ENCODE measurements at places on chromosomes 6 and 20.

DNA sequence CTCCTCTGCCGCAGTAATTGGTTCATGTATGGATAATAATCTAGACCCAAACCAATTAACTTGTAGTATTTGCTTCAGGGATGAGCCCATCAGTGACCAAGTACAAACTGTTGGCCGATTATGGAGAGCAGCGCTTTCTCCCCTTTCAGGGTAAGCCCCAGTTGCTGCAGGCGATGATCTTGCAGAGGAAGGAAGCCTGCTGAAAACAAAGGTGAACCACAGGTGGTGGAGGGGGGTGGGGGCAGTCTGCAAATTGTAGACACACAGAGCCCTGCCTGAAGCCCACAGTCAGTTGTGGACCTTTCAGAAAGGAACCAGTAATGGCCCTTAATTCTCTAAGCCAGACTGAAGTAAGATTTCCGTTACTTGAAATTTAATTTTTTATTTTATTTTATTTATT is 167.9 kb upstream of the JARID2 start:
- no peak for DNase-seq

- DNase-seq, result no peak
These were observed 272.5 kb upstream of the CDYL start for GRCh38 chr6:4503700-4504099.

GRCh38 chr6:170445487-170445886 is 107.6 kb downstream of the PSMB1 start:
- DNase-seq, result no peak

DNA sequence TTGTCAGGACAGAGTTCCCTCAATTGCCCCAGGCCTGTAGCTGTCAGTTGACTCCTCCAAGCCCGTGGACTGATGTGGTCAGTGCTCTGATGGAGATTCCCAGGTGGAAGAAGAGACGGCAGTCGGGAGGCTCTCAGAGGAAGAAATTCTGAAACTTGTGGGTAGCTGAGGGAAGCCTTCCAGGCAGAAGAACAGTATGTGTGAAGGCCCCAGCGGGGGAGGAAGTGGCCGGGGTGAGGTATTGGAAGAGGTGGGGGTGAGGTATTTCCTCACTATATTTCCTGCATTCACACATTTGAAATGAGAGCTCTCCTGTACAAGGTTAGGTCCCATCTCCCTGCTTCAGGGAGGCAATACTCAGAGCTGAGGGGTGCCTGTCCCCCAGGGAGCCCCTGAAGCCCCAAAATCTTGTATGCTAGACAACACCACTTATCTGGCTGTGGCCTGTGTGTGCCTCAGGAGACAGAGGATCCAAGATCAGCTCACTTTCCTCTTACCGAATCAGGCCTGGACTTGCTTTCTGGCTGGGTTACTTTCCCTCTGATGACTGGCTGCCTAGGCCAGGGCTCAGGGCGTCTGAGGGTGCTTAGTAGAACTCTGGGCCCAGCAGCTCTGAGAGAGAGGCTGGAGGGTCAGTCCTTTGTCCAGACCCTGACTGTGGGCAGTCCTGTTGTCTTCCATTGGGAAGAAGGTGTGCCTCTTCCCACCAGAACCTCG is 49.3 kb upstream of the MYL9 start:
- no peak for DNase-seq

DNA sequence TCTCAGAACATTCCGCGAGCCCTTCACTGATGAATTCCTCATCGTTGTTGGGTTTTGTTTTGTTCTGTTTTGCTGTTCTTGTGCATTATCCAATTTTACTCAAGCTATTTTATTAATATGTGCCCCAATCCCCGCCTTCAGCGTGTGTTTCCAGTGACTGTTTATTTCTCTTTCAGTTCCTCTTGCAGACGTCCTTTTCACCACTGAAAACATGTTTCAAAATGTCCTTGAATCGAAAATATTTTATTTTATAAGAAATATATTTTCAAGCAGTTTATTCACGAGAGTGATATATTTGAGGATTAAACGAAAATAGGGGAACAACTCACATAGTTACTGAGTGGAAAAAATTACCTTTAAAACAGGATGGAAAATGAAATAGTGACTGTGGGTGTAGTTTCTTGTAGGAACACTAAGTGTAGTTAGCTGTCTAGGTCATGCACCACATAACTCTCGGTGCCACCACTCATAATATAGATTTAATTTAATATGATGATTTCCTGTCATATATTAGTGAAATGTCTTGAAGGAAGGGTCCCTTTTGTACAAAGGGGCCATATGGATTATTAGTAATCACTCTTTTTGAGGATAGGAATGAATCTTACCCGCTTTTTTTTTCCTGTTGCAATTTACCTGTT is 45.3 kb upstream of the HDDC2 start:
- no peak for DNase-seq

- peak; percentile 9 for DNase-seq
These were observed 547.9 kb upstream of the SLC35B3 start for GRCh38 chr6:8983202-8983688.

DNA sequence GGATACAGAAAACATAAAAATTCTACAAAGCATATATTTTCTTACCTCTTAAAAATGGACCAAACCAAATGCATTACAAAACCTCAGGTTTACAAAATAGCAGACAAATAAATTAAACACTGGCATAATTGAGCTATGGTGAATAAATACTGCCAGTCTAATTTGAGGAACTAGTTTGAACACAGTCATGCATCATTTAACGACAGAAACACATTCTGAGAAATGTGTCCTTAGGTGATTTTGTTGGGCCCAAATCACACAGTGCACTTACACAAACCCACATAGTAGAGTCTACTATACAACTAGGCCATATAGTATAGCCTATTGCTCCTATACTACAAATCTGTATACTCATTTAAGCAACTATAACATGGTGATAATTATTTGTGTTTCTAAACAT is 215.6 kb downstream of the FOXC1 start:
- DNase-seq, result no peak

Measured in NCI-H526 (cell line).